Testis (tissue), 5 donors: ENCODE measurements at places on chromosomes 1 and 21. TPM values are rescaled to one million over a fixed set of nuclear protein-coding genes. Genes with fewer than 3 reads are reported as not detected.

Gene ERICH3
- polyA plus RNA-seq, result 78.8 TPM

Gene GOLPH3L
- polyA plus RNA-seq, result 26.8 TPM

Gene CENPS
- polyA plus RNA-seq, result 125 TPM

Gene DPT
- polyA plus RNA-seq, result 78.7 TPM

Gene KCNJ9
- 0.37 TPM for polyA plus RNA-seq
